ENCODE measurements at places on chromosomes 3 and 15. TPM values are rescaled to one million over a fixed set of nuclear protein-coding genes. Genes with fewer than 3 reads are reported as not detected.

Gene CIB2
- total RNA-seq = 32.3 TPM

Gene RUVBL1
- 102 TPM for total RNA-seq

Gene GPR171
- total RNA-seq = not detected

Gene CCDC50
- 32.0 TPM for total RNA-seq

Gene THRB
- total RNA-seq = 1.8 TPM

Gene PLXNA1
- total RNA-seq = 27.0 TPM

Gene CLDN1
- total RNA-seq = 28.6 TPM

Gene GABRR3
- not detected for total RNA-seq

Gene SEMA5B
- total RNA-seq = 0.45 TPM

Gene PRR20G
- not detected for total RNA-seq

Measured in A549 treated with DMSO at 1 μM for 4 hours (cell line).